Left kidney (tissue), 8 donors: ENCODE measurements at places on chromosomes 16 and 17.

- no peak for DNase-seq
Measured at GRCh38 chr17:52011064-52011463, 147.4 kb downstream of the CA10 start.

DNA sequence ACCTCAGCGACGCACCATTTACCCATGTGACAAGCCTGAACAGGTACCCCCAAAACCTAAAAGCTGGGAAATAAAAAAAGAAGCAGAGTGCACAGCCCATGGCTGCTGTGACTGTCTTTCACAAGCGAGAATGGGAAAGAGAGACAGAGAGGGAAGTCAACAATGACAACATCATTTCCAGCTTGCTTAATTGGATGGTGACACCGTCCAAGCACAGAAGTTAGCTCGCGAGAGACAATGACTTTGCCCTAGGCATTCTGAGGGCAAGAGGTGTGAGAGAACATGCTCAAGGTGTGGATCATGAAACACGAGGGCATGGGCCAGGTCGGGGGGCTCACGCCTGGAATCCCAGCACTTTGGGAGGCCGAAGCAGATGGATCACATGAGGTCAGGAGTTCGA is 19.3 kb upstream of the NSMCE1 start:
- no peak for DNase-seq

- DNase-seq, result peak; percentile 87
Measured at GRCh38 chr17:43367737-43368242, 31.0 kb upstream of the ARL4D start.

DNA sequence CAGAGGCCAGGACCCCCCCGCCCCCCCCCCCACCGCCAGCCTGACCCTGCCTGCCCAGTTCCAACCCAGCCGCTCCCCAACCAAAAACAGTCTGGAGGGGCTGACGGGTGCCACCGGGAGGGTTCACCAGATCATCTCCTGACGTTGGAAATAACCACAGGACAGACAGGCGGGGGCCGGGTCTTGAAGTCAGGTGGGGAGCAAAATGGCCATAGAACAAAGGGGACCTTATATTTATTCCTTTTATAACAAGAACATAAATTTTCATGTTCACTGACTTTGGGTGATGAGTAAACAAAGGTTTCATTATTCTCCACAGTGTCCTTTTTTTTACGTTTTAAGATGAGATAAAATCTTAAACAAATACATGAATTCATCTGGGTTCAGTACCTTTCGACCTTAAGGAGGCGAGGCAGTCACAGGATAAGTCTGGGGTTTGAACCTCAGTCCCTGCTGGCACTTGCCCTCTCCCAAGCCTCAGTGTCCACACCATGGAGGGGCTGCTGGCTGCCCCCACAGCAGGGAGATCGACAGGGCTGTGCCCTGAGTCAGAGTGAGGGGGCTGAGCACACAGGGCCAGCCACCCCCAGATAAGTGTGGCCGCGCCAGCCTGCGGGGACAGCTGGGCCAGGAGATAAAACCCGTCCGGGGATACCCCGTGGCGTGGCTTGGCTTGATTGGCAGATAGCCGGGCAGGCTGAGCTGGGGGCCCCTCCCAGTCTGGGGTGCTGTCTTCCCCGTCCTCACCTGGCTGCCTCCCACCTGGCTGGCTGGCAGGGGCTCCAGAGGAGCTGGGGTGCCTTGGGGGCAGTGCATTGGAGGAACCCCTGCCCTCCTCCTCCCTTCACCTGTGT is 15.0 kb downstream of the SLC7A5 start:
- DNase-seq, result no peak

GRCh38 chr16:70715055-70715858 is 29.4 kb upstream of the MTSS2 start:
- DNase-seq, result peak; percentile 92

DNA sequence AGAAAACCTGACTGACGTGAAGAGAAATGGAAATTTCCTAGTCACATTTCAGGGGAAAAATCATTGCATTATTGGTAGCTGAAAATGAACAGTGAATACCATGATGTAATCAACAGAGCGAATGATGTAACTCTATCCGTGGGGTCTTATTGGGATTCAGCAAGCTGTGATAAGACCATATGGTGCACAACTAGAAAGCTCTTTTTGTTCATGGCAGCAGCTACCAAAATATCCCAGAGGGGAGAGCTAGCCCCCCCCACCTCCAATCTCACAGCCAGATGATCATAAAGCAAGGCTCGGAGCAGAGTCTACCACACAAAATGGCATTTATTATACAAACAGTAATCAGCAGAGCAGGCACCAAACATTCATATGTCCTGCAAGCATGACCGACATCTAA is 22.2 kb upstream of the DNAH17 start:
- DNase-seq, result no peak

DNA sequence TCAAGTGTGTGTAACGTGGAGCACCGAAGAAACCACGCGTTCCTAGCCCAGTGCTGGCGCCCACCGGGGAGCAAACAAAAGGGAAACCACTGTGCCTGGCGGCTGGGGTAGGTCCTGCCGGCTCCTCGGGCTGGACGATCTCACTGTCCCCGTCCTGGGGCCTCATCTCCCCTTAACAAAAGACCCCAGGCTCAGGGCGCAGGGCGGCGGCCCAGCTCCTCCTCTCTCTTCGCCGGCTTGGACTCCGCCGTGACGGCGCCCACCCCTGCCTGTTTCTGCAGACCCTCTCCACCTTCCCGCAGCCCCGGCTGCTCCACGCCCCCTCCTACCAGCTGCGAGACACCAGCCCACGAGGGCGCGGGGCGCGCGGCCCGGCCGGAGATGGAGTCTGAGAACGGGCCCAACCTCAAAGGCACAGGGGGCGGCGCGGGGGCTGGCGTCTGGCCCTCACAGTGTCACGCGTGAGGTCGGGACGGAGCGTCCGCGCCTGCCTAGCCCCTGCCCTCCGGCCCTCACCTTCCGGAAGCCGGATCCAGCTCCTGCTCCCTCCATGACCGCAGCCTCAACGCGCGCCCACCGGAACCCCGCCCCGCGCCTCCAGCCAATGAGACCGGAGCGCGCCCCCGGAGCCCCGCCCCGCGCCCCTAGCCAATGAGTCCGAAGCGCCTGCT is at the start of gene CENPX:
Gene CENPX, minus strand, starts transcription at position 569 of the 671 bp plus-strand sequence. Its CDS starts 17 bp downstream, at position 552.
- no peak for DNase-seq
